RWPE2 (cell line): ENCODE measurements at places on chromosomes 16 and 17.
A peak's percentile ranks its signal among the peaks of the same experiment; 100 is the strongest.

DNA sequence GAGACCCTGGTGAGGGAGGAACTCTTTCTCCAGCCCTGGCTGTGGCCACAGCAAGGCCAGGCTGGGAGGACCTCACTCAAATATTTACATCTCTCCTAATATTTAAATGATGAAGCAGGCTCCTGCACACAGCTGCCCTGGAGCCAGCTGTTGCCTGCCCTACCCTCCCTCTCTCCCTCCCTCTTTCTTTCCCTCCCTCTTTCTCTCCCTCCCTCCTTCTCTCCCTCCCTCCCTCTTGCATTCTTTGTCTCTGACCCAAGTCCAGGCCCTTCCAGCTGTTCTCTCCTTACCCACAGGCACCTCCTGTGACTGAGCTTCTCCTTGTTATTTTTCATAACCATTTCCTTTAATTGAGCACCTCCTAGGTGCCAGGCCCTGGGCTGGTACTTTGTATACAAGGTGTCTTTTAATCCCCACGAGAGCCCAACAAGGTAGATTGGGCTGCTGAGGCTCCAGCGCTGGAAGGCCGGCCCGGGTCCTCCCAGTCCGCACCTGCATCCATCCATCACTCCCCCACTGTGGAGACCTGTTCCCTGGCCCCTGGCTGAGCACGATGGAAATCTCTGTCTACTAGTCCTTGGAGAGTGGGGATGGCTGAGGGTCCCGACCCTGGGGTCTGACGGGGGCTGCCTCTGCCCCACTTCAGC is 242.3 kb downstream of the SEC14L1 start:
- H3K4me3 ChIP-seq = no peak overlapping the region
- no peak for DNase-seq
- H3K4me1 ChIP-seq = peaks cover 16% of the 10 kb centered on the region
- peaks cover 15% of the 10 kb centered on the region for H3K36me3 ChIP-seq

DNA sequence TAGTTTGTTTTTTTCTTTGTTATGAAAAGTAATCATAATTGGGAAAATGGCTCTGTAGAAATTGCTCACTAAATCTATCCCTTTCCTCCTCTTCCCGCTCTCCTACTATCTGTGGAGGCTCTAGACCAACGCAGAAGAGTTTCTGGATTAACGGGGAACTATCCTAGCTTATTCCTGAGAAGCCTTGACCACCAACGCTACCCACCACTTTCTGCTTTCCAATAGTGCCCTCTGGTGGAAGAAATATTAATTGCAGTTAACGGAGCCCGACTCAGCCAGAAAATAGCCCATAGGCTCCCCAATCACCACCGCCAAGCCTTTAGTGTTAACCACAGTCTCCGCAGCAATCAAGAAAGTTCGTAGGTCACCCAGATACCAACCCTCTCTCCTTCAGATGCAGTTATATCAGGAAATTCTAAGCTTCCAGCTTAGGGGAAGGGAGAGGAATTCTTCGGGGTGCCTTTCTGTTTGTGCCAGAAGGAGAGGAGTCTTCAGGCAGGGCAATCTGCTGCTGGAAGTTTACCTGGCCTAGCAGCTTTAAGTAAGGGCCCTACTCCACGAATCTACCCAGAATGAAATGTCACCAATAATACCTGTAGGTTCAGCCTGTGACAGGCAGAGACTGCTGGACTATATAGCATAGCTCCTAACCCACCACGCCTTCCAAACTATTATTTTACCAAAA is 23.0 kb upstream of the NSRP1 start:
- no peak for DNase-seq
- H3K4me3 ChIP-seq = no peak overlapping the region
- H3K4me1 ChIP-seq = peaks cover 2% of the 10 kb centered on the region
- H3K27me3 ChIP-seq = no peaks in the 10 kb centered on the region

GRCh38 chr16:5186381-5186903 is 88.8 kb upstream of the EEF2KMT start:
- H3K4me3 ChIP-seq = no peak overlapping the region
- no peak for DNase-seq
- no peaks in the 10 kb centered on the region for H3K36me3 ChIP-seq
- H3K27ac ChIP-seq = no peak overlapping the region

DNA sequence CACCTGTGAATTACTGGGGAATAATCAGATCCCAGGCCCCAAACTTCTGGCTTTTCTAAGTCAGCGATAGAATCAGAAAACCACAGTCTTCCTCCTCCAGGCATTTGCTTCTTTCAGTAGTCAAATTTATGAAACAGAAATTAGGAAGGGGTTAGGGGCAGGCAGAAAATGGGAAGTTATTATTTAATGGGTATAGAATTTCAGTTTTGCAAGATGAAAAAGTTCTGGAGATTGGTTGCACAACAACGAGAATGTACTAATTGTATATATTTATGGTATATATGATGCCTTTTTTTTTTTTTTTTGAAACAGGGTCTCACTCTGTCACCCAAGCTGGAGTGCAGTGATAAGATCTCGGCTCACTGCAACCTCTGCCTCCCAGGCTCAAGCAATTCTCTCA is 23.5 kb downstream of the ORC6 start:
- H3K27me3 ChIP-seq = no peaks in the 10 kb centered on the region
- no peak overlapping the region for H3K4me3 ChIP-seq

- no peak for DNase-seq
- no peaks in the 10 kb centered on the region for H3K27me3 ChIP-seq
- H3K4me1 ChIP-seq = no peaks in the 10 kb centered on the region
- no peaks in the 10 kb centered on the region for H3K36me3 ChIP-seq
These were observed 34.6 kb upstream of the TOX3 start for GRCh38 chr16:52581530-52581929.

- H3K27ac ChIP-seq = peak overlapping the region; percentile 93
- no peaks in the 10 kb centered on the region for H3K27me3 ChIP-seq
- no peak for DNase-seq
- peaks cover 20% of the 10 kb centered on the region for H3K4me1 ChIP-seq
These were observed 64.6 kb downstream of the CDK5R1 start for GRCh38 chr17:32551186-32551955.

GRCh38 chr16:67241008-67241900 is 6.0 kb downstream of the FHOD1 start:
- H3K36me3 ChIP-seq = peaks cover 51% of the 10 kb centered on the region
- peak overlapping the region; percentile 92 for H3K27ac ChIP-seq
- DNase-seq = peak; percentile 87

DNA sequence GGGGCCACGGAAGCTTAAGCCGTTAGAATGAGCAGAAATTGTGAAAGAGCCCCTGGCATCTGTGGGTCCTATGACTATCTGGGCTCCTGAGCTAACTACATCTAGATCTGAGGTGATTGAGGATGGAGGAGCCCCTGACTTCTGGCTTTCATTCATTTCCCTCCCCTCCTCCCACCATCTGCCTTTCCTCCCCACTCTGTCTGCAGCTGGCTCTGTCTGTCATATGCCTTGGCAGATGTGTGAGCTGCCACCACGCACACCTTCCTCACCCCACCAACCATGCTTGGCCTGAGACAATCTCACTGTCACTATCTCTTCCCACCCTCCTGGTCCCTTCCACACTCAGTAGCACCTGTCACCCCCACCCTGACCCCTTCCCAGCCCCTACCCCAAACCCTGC is 5.1 kb downstream of the CD300E start:
- H3K4me3 ChIP-seq = no peak overlapping the region
- no peaks in the 10 kb centered on the region for H3K36me3 ChIP-seq
- no peaks in the 10 kb centered on the region for H3K4me1 ChIP-seq

DNA sequence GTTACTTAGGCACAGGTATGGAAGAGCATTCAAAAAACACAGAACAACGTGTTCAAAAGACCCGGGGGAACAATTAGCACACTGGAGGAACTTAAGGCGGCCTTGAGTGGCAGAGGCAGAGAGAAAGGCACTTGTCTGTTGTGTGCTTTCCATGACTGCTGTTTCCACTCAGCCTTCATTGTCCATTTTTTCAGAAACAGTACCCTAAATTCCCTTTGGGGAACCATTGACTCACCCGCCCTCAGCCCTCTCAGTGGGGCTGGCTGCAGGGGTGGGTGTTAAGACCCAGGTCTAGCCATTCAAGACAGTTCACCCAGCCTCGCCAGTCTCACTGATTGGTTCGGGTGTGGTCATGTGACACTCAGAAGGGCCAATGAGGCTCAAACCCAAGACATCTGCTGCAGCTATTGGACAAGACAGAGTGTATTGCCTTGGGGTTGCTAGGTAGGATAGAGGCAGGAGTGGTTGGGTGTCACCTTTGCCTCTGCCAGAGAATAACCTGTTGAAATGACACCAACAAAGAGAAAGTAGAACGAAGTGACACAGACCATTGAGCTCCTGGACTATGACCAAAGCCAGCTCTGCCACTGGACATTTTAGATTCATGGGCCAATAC is 19.6 kb upstream of the CEP20 start:
- no peak overlapping the region for H3K4me3 ChIP-seq
- no peak for DNase-seq
- H3K4me1 ChIP-seq = no peaks in the 10 kb centered on the region
- H3K27ac ChIP-seq = no peak overlapping the region
- no peaks in the 10 kb centered on the region for H3K36me3 ChIP-seq

GRCh38 chr17:76360461-76360860 is 6.7 kb upstream of the PRPSAP1 start:
- H3K27me3 ChIP-seq = no peaks in the 10 kb centered on the region
- H3K4me1 ChIP-seq = peaks cover 16% of the 10 kb centered on the region
- DNase-seq = no peak
- H3K4me3 ChIP-seq = no peak overlapping the region
- H3K36me3 ChIP-seq = no peaks in the 10 kb centered on the region
- no peak overlapping the region for H3K27ac ChIP-seq

DNA sequence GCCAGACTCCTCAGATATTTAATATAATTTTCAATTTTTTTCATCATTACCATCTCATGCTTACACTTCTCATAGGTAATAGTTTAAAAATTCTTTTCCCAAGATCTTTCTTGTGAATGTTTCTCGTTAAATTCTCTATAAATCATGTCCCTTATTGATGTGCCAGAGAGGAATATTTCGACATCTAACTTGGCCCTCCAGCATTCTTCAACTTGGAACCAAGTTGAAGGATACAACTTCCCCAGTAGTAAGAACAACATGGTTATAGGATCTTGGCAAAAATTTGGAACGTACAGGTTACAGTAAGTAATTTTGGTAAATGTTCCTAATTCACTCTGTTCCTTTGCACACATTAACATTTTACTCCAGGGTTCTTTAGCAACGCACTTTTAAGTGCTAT is 731.8 kb downstream of the CDH11 start:
- peaks cover 7% of the 10 kb centered on the region for H3K4me1 ChIP-seq
- DNase-seq = no peak
- no peak overlapping the region for H3K27ac ChIP-seq
- H3K4me3 ChIP-seq = no peak overlapping the region

GRCh38 chr16:5653041-5653440 is 555.4 kb upstream of the EEF2KMT start:
- no peaks in the 10 kb centered on the region for H3K27me3 ChIP-seq
- H3K4me3 ChIP-seq = no peak overlapping the region
- H3K27ac ChIP-seq = no peak overlapping the region
- H3K4me1 ChIP-seq = no peaks in the 10 kb centered on the region

DNA sequence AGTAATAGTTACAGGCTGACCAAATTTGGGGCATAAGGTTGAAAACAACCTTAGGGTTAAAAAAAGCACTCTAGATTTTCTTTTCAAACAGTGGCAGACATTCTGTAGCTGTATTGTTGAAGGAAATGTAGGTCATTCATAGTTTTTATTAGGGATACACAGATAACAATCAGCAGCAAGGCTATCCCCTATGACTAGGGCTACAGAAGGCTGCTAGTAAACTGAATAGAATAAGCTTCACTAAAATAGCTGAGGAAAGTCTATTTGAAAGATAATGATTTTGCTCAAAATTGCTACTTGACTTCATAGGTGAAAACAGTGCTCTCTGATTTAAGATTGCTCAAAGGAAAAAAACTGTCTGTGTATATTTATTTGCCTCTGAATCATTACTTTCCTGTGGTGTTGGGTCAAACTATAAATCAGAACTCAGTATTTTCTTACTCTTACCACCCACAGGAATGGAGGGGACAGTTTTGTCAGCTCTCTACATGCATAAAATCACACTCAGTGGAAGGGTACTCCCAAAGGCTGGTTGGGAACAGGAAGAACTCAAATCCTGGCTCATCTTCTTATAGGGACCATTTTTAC is 24.8 kb downstream of the RPGRIP1L start:
- H3K27ac ChIP-seq = no peak overlapping the region
- no peaks in the 10 kb centered on the region for H3K4me1 ChIP-seq
- no peak for DNase-seq
- no peaks in the 10 kb centered on the region for H3K27me3 ChIP-seq
- H3K4me3 ChIP-seq = no peak overlapping the region
- peaks cover 21% of the 10 kb centered on the region for H3K36me3 ChIP-seq

DNA sequence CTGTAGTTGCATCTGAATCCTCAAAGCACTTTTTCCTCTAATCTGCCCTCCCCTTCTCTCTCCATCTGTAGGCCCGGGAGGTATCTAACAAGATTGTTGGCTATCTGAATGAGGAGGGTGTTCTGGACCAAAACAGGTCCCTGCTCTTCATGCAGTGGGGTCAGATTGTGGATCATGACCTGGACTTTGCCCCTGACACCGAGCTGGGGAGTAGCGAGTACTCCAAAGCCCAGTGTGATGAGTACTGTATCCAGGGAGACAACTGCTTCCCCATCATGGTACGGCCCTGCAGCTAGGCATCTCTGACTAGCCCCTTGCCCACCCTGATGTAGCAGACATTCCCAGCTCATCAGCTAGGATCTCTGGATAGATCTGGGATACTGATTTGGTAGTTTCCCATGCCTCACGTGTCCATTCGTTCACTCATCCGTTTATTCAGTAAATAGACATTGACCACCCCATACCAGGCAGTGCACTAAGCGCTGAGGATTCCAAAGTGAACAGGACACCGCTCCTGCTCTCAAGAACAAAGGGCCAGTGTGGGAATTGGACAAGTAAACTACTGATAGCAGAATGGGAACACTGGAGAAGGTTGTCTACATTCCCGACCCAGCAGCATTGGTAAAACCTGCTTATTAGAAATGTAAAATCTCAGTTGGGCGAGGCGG is 12.1 kb downstream of the LPO start:
- no peak overlapping the region for H3K4me3 ChIP-seq
- H3K4me1 ChIP-seq = no peaks in the 10 kb centered on the region
- no peak for DNase-seq
- H3K27ac ChIP-seq = no peak overlapping the region

- DNase-seq = no peak
- no peak overlapping the region for H3K4me3 ChIP-seq
- no peaks in the 10 kb centered on the region for H3K27me3 ChIP-seq
- no peak overlapping the region for H3K27ac ChIP-seq
These were observed 163.3 kb downstream of the KCNJ2 start for GRCh38 chr17:70332356-70333210.
